ENCODE measurements at places on chromosomes 11 and 22. TPM values are rescaled to one million over a fixed set of nuclear protein-coding genes. Genes with fewer than 3 reads are reported as not detected.

HMOX1 gene
- total RNA-seq = 167 TPM

KRTAP5-1 gene
- not detected for total RNA-seq

APOL3 gene
- total RNA-seq = 7.9 TPM

MRGPRX3 gene
- total RNA-seq = not detected

TMEM9B gene
- 39.4 TPM for total RNA-seq

SEZ6L gene
- not detected for total RNA-seq

OR52R1 gene
- not detected for total RNA-seq

E2F8 gene
- total RNA-seq = 2.0 TPM

BTG4 gene
- not detected for total RNA-seq

WT1 gene
- 6.9 TPM for total RNA-seq

UVRAG gene
- 21.9 TPM for total RNA-seq

OLFML1 gene
- 4.2 TPM for total RNA-seq

KRTAP5-8 gene
- total RNA-seq = not detected

OR8B8 gene
- not detected for total RNA-seq

XKR3 gene
- total RNA-seq = not detected

MMP8 gene
- 0.11 TPM for total RNA-seq

DESI1 gene
- 12.2 TPM for total RNA-seq

MEI1 gene
- 2.1 TPM for total RNA-seq

PNPLA5 gene
- not detected for total RNA-seq

MGAT3 gene
- not detected for total RNA-seq

BRSK2 gene
- 0.50 TPM for total RNA-seq

CKAP5 gene
- 135 TPM for total RNA-seq

ZP1 gene
- not detected for total RNA-seq

MMP20 gene
- not detected for total RNA-seq

MRGPRD gene
- total RNA-seq = not detected

CCDC89 gene
- total RNA-seq = 7.9 TPM

NTM gene
- total RNA-seq = 82.5 TPM

GPHA2 gene
- total RNA-seq = not detected

GNAZ gene
- 11.6 TPM for total RNA-seq

RFPL3 gene
- total RNA-seq = not detected

ZNRD2 gene
- 35.2 TPM for total RNA-seq

TSKU gene
- total RNA-seq = 9.4 TPM

OR8B2 gene
- total RNA-seq = not detected

ZBED4 gene
- 10.1 TPM for total RNA-seq

SIRT3 gene
- 6.2 TPM for total RNA-seq

PGA5 gene
- total RNA-seq = not detected

TPBGL gene
- not detected for total RNA-seq

CLDN5 gene
- 1.1 TPM for total RNA-seq

OVCH2 gene
- total RNA-seq = not detected

AIFM3 gene
- 0.33 TPM for total RNA-seq

UCP3 gene
- total RNA-seq = 0.11 TPM

SERHL2 gene
- 5.9 TPM for total RNA-seq

PDGFB gene
- total RNA-seq = 0.11 TPM

KRTAP5-10 gene
- total RNA-seq = not detected

UPK3A gene
- total RNA-seq = not detected

CD3E gene
- total RNA-seq = not detected

ISX gene
- not detected for total RNA-seq

FOSL1 gene
- total RNA-seq = 63.9 TPM

RHOD gene
- total RNA-seq = 14.7 TPM

MS4A15 gene
- total RNA-seq = not detected

ENTHD1 gene
- not detected for total RNA-seq

OR10A2 gene
- not detected for total RNA-seq

SMIM35 gene
- total RNA-seq = not detected

TMEM132A gene
- 48.5 TPM for total RNA-seq

LSP1 gene
- total RNA-seq = 0.33 TPM

FOLR2 gene
- total RNA-seq = not detected

CENPM gene
- 37.2 TPM for total RNA-seq

OR10D3 gene
- not detected for total RNA-seq

ART1 gene
- total RNA-seq = not detected
